Activated CD4-positive, alpha-beta memory T cell treated with anti-CD3 and anti-CD28 coated beads for 36 hours (primary cell): ENCODE measurements at places on chromosomes 1 and 21. TPM values are rescaled to one million over a fixed set of nuclear protein-coding genes. Genes with fewer than 3 reads are reported as not detected.

- no peaks in the 10 kb centered on the region for H3K36me3 ChIP-seq
- no peak overlapping the region for H3K4me3 ChIP-seq
- H3K27me3 ChIP-seq: no peaks in the 10 kb centered on the region
- no peak for DNase-seq
- H3K4me1 ChIP-seq: peaks cover 16% of the 10 kb centered on the region
- no peak overlapping the region for H3K27ac ChIP-seq
Observed at GRCh38 chr1:16922885-16923431, 1.2 kb downstream of the CROCC start.

Gene ERG
- not detected for total RNA-seq

Gene GUCA2A
- not detected for total RNA-seq

- H3K4me3 ChIP-seq: no peak overlapping the region
- H3K4me1 ChIP-seq: no peaks in the 10 kb centered on the region
- H3K27me3 ChIP-seq: no peaks in the 10 kb centered on the region
Observed at GRCh38 chr1:209109001-209109785, 474.3 kb upstream of the CAMK1G start.

GRCh38 chr1:34591751-34592629 lies 162.9 kb upstream of the GJB5 start:
- H3K27ac ChIP-seq: no peak overlapping the region
- no peak overlapping the region for H3K4me3 ChIP-seq
- no peaks in the 10 kb centered on the region for H3K36me3 ChIP-seq
- DNase-seq: no peak

DNA sequence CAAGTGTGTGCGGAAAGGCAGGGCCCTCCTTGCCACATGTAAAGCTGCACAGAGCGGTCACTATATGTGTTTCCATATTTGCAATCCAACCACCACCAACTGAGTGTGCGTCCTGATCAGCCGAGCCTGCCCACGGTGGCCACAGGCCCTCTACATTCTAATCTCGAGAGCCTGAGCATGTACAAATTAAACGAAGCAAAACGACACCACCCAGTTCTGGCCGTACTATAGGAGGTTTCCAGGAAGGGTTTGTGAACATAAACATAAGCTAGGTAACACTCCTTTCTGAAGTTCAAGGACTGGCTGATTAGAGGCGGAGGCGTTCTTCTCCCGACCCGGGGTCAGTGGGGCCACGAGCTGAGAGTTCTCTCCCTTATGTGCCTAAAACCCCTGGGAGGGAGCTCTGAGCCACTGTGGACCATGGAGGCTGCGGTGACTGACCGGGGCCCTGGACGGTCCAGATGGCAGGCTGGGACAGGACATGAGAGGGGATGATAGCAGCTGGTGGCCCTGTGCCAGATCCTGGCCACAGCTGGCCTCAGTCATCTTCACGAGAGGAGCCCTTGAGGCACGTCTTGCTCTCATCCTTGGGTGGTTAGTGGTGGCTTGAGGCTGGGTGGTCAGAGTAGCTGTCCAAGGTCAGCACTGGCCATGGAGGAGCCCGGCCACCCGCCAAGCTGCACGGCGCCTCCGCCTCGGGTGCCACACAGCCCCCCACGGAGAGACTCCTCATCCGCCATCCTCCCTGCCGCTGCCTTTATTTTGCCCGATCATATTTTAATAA lies 39.1 kb upstream of the TRAPPC10 start:
- H3K4me3 ChIP-seq: no peak overlapping the region
- no peak overlapping the region for H3K27ac ChIP-seq
- no peaks in the 10 kb centered on the region for H3K27me3 ChIP-seq
- peaks cover 6% of the 10 kb centered on the region for H3K4me1 ChIP-seq
- peaks cover 7% of the 10 kb centered on the region for H3K36me3 ChIP-seq

Gene COX20
- total RNA-seq: 23.4 TPM

DNA sequence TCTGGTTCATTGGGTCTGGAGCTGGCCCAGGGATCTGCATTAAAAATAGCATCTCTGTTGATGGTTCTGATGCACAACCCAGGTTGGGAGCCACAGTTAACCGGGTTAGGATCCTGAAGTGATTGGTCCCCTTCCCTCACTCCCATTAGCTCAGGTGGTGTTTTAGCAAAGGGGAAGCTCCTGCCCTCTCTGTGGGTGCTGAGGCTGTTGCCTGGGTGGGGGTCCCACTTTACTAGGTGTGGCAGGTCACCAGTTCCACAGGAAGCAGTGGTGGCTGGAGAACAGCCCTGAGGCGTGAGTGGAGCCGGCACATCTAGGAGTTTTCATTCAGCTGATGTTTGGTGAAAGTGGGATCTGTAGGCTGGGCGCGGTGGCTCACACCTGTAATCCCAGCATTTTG lies 86.5 kb downstream of the MAN1C1 start:
- peaks cover 31% of the 10 kb centered on the region for H3K4me1 ChIP-seq
- H3K36me3 ChIP-seq: peaks cover 2% of the 10 kb centered on the region
- no peak overlapping the region for H3K27ac ChIP-seq
- DNase-seq: no peak

Gene ITLN2
- not detected for total RNA-seq
